Stomach (tissue), 19 donors: ENCODE measurements at places on chromosomes 3 and 15. TPM values are rescaled to one million over a fixed set of nuclear protein-coding genes. Genes with fewer than 3 reads are reported as not detected.

Gene IL17RC
- total RNA-seq = 284 TPM

Gene CHRFAM7A
- total RNA-seq = 6.8 TPM

Gene CHRNB4
- not detected for total RNA-seq

- DNase-seq = no peak
Measured at GRCh38 chr3:88807491-88808105, 299.8 kb upstream of the EPHA3 start.

- no peak for DNase-seq
Measured at GRCh38 chr3:48118928-48119327, 69.3 kb downstream of the CDC25A start.

DNA sequence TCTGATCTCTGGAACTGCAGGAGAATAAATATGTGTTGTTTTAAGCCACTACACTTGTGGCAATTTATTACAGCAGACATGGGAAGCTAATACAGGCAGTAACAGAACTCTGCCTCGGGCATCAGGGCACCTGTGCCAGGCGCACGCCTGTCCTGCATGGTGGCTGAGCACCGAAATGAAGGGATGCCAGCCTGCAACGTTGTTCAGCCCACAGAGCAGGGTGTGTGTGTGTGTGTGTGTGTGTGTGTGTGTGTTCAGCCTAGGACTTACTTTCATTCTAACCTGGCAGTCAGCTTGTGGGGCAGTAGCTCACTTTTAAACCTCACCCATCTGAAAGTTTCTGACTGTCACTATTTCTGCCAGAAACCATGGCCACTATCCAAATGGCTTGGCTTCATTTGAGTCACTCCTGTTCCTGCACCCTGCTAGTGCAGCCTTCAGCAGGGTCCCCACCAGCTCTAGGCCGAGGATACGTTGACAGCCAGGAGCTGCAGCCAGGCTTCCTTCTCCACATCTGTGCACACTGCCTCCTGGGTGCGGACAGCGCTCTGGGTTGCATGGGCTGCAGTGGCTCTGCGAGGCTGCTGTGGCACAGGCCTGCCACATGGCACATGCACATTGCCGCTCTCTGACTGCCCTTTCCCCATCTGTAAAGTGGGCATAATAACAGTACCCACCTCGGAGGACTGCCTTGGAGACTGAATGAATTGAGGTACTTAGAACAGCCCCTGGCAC, 4.5 kb downstream of the UROC1 start:
- DNase-seq = no peak

DNA sequence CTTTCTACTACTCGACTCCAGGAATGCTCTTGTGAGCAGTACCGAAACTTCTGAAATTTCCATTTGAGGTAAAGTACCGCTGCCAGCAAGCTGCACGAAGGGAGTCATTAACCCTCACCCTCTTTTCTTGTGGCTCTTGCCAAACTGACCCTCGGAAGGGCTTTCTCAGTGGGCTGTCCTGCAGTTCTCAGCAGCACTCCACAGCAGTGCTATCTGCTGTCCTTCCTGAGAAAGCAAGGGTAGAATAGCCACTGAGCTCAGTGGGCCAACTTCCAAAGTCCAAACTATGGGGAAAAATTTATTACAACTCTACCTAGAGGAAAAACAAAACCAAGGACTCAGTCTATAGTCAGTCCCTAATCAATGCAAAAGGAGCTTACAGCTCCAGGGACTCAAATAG, 38.5 kb upstream of the COL8A1 start:
- no peak for DNase-seq

DNA sequence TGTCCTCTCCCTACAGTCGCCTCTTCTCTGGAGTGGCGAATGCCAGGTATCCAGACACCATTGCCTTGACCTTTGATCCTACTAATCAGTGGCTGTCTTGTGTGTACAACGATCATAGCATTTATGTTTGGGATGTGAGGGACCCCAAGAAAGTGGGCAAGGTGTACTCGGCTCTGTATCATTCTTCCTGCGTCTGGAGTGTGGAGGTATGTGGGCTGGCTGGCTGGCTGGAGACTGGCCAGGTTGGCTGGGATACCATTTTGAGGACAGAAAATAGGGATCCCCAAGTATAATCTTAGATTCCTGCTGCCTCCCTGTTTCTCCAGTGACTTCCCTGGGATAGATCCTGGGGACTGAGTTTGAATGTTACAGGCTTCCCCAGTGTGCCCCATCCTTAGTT, 13.4 kb upstream of the JMJD7 start:
- no peak for DNase-seq

DNA sequence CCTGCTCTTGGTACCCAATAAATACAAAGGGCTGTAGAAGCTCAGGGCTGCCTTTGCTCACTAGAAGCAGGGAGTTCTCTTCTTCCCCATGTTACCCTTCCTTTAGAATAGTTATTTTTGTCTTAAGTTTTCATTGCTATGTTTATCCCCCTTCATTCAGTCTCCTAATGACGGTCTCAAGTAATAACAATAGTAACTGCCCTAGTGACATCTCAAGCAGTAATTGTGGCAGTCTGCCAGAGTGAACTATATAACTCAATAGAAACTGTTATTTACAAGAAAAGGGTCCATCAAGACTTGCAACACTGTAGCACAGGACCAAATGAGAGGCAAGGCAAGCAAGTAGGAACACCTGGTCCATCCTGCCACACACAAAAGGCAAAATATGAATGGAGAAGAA, 32.5 kb upstream of the SIN3A start:
- no peak for DNase-seq

GRCh38 chr3:49723296-49723627, 489 bp downstream of the GMPPB start:
- peak; percentile 89 for DNase-seq

DNA sequence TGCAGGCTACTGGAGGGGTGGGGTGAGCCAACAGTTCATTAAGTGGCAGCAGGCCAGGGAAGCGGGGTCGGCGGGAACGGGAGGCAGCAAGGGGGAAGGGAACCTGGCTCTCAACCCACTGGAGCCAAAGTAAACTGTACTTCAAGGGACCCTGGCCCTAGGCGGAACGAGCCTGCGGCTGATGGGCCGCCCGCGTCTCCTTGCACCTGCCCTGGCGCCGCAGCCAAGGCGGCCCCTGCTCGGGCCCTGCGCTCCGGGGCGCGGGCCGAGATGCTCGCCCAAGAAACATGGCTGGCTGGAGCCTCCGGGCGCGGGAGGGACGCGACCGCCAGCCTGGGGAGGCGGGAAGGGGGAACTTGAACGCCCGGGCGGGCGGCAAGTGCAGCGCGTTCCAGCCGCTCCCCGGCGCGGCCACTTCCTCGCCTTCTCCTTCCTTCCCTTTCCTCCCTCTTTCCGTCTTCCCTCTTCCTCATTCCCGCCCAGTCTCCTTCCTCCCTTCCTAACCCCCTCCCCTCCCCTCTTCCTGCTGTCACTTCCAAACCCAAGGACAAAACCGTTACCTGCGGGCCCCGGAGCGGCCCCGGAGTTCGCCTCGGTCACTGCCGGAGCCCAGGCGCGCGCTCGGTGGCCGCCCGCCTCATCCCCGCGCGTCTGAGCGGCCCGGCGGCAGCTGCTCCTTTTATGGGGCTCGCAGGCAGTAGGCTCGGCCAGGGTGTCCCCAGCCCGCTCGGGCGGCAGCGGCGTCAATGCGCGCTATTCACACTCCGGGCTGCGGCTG, 489.7 kb downstream of the MAGI1 start:
- DNase-seq = no peak

- no peak for DNase-seq
Measured at GRCh38 chr15:51299187-51300015, 39.0 kb downstream of the CYP19A1 start.

DNA sequence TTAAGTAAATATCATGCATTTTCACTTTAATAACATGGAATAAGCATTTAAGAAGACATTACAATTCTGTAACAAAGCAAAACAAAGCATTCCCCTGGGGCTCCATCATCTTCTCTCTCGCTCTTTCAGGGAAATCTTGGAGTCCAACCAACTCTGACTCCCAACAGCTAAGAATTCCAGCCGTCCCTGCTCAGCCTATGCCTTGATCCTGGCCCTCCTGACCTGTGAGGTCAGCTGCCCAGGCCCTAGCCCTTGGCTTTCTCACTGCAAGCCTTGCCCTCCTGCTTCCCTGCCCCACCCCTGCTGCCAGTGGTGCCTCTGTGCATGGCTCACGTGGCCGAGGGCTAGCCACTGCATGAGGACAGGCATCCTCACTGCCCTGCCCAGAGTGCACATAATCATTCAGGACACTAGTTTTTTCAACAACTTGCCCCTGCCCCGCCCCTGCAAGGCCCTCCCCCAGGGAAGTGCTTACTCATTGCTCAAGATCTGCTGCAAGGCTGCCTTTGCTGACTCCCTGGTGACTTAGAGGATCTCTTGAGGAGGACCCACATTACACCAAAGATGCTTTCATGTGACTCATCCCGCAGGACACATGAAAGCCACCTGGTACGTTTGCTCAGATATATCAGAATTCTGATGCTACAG, 37.6 kb downstream of the MTMR10 start:
- no peak for DNase-seq

DNA sequence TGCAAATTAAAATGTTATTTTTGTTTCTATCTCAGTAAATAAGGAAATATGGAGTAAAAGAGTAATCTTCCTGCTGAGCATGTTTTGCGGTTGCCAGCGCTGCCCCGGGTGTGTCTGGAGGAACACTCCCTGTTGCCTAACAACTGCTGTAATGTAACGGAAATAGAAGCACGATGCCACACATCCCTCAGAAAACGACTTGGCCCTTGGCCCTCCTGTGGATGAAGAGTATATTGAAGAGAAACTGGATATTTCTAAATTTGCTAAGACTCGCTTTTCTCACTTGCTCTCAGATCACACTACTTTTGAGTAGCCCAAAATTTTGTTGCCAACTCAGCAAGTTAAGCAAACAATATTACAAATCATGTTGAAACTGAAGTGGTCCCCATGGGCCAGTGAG, 18.9 kb downstream of the CX3CR1 start:
- peak; percentile 60 for DNase-seq
